Stimulated activated CD8-positive, alpha-beta memory T cell treated with anti-CD3 and anti-CD28 coated beads, Interleukin-15, amount 100 ng/mL, for 1 hour (primary cell): ENCODE measurements at places on chromosomes 11 and 22.

GRCh38 chr11:64804346-64805210 lies 1.6 kb upstream of the MAP4K2 start:
- DNase-seq, result no peak

GRCh38 chr11:11334607-11335006 lies 18.4 kb downstream of the CSNK2A3 start:
- DNase-seq, result no peak

- DNase-seq, result no peak
These were observed 2.7 kb downstream of the DTX4 start for GRCh38 chr11:59174664-59175033.

DNA sequence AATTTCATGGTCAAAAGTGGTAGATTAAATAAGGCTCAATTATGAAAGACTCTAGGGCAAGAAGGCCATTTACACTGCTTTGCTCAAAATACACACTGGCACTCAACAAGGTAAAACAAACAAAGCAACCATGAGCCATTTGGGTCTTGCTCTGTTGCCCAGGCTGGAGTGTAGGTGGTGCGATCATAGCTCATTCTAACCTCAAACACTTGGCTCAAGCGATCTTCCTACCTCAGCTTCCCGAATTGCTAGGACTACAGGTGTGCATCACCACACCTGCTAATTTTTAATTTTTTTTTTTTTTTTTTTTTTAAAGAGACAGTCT lies 10.9 kb upstream of the AGBL2 start:
- no peak for DNase-seq

DNA sequence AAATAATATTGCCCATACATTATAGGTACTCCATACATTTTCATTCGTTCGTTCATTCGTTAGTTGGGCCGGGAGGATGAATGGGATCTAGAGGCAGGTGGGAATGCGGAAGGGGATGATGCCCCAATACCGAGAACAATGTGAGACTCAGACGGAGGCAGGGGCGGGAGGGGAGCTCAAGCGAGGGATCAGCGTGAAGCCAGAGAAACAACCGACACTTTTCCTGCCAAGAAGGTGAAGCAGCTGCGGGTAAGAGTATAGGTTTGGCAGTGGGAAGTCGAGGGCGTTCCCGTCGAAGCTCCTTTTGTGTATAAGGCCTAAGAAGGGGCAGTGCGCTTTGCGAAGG lies 1.1 kb upstream of the ARHGEF17 start:
- DNase-seq, result no peak

DNA sequence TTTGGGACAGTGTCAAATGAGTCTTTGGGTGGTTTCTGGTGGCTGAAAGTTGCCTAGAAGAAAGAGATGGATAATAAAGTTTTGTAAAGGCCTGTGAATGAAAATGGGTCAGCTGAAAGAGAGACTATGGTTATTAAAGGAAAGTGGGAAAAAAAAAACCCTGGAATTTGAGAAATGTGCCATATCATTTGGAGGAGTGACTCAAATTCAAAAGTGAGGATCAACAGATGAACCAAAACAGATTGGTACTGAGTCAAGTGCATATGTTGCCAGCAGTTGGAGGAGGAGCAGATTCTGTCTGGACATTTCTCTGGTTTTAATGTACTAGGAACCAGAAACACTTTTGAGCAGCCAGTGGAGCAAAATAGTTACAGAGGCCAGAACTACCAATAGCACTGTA lies 339.8 kb downstream of the KCNA4 start:
- DNase-seq, result no peak

GRCh38 chr11:96188243-96189006 lies 154.6 kb downstream of the MAML2 start:
- no peak for DNase-seq

DNA sequence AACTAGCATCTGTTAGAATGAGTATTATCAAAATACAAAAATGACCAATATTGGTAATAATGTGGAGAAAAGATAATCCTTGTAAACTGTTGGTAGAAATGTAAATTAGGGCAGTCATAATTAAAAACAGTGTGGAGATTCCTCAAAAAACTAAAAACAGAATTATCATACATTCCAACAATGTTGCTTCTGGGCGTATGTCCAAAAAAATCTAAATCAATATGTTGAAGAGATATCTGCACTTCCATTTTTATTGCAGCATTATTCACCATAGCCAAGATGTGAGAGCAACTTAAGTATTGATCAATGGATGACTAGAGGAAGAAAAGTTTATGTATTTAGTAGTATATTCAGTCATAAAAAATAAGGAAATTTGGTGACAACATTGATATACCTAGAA lies 59.8 kb upstream of the OR9G4 start:
- DNase-seq, result no peak

DNA sequence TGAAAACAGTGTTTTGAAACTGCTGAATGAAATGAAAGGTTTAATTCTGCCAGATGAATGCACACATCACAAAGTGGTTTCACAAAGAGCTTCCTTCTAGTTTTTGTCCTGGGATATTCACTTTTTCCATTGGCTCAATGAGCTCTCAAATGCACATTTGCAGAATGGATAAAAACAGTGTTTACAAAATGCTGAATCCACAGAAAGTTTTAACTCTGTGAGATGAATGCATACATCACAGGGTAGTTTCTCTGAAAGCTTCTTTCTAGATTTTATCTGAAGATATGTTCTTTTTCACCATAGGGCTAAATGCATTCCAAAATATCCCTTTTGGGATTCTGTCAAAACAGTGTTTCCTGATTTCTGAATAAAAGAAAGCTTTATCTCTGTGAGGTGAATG lies 237.6 kb downstream of the OR4A5 start:
- DNase-seq, result no peak

GRCh38 chr22:35629406-35630216 lies 12.5 kb upstream of the MB start:
- peak; percentile 7 for DNase-seq

- DNase-seq, result no peak
These were observed 280.8 kb upstream of the CCDC90B start for GRCh38 chr11:83566950-83567349.

DNA sequence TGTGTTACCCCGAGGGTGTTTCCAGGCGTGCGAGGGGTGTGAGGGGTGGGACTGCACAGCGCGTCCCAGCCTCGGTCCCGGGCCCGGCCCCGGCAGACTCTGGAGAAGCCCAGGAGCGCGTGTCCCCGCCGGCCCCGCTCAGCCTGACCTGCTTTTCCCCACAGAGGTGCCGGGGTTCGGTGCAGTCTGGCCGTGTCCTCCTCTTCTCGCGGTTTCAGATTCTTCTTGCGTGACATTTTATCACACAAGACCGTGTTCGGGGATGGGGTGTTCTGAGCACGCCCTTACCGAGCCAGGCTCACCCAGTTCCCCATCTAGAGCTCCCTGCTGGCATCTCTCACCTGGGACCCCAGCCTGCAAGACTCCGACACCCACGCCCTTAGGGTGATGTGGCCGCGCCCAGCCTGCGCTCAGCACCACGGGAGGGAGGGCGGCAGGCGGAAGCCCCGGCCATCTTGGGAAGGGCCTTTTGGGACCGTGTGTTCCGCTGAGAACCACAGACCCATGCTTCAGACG lies 775.6 kb downstream of the BRD1 start:
- DNase-seq, result peak; percentile 10

- no peak for DNase-seq
These were observed 35.0 kb upstream of the ATXN10 start for GRCh38 chr22:45636683-45637082.

GRCh38 chr11:32053151-32053888 lies 37.6 kb upstream of the RCN1 start:
- DNase-seq, result no peak

- DNase-seq, result no peak
These were observed 40.0 kb upstream of the RRM1 start for GRCh38 chr11:4054643-4055042.

- no peak for DNase-seq
These were observed 34.1 kb downstream of the LINC01488 start for GRCh38 chr11:69515271-69516245.

DNA sequence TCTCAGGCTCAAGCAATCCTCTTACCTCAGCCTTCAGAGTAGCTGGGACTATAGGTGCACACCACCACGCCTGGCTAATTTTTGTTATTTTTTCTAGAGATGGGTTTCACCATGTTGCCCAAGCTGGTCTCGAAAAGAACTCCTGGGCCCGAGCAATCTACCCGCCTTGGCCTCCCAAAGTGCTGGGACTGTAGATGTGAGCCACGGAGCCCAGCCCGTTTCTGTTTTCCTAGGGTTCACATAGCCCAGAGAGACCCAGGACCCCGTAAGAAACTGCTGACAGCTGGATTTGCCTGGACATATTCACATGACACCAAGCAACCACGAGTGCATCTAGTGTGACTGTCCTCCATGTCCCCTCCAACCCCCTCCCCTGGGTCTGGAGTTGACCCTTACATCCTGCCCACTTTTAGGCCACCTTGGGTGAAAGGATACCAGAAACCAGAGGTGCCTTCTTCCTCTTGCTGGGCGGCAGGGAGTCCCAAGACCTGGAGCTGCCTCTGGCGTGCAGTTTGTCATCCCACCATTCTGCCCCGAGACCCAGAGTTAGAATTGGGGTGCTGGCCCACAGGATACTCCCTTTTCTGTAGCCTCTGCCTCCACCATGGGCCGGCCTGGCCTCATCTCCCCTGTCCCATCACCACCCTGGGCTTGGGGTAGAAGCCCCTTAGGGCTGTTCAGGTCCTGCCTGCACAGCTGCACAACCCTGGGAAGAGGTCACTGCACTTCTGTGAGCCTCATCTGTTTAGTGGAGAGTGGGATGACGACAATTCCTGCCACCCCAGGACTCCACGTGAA lies 3.7 kb upstream of the RIN1 start:
- no peak for DNase-seq

DNA sequence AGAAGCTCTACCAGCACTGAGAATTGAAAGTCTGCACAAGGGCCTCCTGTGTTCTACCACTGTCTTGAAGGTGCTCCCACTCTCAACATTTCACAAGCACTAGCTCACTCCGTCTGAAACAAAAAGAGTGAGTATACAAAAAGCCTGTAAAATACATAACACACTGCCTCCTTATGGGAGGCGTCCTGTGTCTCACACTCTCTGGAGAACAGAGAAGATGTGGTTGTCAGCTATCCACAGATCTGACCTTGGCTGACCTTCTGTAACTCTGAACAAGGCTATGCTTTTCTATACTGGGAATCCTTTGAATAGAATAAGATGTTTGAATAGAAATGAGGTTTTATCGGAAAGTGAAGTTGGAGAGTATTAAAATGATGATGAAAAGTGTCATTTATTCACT lies 171.3 kb upstream of the TMEM45B start:
- no peak for DNase-seq

DNA sequence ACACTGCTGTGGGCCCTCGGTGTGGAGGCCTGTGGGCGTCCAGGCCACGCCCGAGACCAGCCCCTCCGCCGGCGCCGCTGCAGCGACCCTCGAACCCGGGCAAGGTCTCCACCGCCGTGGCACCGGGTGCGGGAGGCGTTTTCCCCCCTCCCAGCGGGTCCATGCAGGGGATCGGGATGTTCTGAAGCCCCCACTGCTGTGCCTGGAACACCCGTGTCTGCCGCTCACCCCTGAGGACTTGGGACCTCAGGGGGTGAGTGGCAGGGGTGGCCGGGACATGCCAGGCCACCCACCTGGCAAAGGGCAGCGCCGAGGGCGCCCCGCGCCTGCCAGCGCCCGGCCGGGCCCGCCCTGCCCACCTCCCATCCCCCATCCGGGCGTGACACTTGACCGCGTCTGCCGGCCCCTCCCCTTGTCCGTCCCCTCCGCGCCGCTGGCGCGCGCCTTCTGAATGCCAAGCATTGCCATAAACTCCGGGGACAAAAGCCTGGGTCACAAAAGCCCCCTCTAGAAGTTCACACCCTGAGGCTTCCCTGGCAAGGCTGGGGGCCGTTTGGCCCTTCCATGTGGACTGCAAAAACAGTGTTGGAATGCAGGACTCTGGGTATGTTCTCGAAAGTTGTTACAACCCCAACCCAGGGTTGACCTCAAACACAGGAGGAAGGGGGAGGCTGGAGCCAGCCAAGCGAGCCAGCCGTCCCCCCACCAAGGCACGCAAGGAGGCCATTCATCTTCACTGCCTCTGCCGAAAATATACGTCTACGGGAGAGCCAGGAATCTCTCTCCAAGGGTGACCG lies 819 bp upstream of the KCNQ1OT1 start:
- no peak for DNase-seq

- no peak for DNase-seq
These were observed 22.0 kb downstream of the CHID1 start for GRCh38 chr11:888310-889212.

- DNase-seq, result no peak
These were observed 40.4 kb downstream of the KMT2A start for GRCh38 chr11:118476676-118477075.

- DNase-seq, result no peak
These were observed 589.5 kb downstream of the OPCML start for GRCh38 chr11:132942611-132943356.

- peak; percentile 40 for DNase-seq
These were observed 26.2 kb downstream of the TCP11L1 start for GRCh38 chr11:33065445-33066178.

- no peak for DNase-seq
These were observed 13.0 kb upstream of the UBASH3B start for GRCh38 chr11:122642472-122642922.

- no peak for DNase-seq
These were observed 76.4 kb upstream of the SHISAL1 start for GRCh38 chr22:44389181-44389580.

DNA sequence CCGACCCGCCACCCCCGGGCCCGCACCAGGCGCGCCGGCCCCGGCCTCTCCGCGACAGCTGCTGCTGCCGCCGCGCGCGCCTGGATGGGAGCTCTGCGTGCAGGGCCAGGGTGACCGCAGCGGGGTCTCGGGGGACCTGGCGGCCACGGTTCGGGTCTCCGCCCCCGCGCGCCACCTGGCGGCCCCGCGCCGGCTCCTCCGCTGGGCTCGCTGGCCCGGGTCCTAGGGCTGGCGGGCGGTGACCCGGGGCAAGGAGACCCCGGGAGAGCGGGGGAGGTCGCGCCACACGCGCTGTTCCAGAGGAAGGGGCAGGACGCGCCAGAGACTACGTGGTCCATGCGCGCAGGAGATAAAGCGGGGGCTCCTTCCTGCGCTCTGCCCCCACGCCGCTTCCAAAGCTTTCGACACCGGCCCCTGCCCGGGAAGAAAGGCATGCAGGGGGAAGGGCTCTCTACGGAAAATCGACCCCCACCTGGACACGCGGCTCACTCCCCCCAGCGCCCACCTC lies 562 bp downstream of the SHANK2 start:
- no peak for DNase-seq

DNA sequence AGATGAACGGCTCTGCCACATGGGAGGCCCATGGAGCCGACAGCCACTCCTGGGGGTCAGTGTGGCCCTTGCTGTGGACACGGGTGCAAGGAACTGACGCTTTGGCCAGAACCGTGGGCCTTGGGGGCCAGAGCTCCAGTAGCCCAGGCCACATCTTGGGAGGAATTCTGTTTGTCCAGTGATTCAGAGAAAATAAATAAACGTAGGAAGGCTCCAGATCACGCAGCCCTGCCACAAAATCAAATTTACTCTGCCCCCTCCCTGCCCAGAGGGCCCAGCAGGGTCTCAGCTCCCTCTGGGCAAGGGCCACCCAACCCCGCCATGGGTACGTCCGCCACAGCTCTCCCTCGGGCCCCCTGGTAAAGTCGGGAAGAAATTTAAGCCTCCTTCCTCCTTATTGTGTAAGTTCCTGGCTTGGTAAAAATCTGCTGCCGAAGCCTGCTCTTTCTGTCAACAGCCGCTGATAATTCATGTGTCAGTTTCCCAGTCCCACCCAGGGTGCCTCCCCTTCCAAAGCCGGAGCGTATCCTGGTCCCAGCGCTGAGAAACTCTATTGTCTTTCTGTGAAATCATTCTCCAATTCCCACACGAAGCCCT lies 6.9 kb upstream of the MUC5AC start:
- no peak for DNase-seq
